MCF 10A (cell line): ENCODE measurements at places on chromosomes 2 and 18.

DNA sequence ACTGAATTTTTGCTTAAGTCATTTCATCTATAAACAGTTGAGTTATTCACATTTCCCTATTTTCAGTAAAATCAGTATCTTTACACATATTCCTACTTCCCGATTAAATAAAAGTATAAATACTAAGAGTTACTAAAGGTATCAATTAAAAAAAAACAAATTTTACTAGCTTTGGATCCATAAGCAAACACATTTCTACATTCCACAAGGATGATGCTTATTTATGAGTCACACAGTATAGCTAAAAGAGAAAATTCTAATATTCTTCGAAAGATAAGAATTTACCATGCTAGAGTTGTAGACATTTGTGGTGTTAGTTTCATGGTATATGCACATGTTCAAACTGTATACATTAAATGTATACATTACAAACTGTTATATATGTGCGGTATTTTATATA, 23.7 kb downstream of the PGAP1 start:
- DNase-seq = no peak

DNA sequence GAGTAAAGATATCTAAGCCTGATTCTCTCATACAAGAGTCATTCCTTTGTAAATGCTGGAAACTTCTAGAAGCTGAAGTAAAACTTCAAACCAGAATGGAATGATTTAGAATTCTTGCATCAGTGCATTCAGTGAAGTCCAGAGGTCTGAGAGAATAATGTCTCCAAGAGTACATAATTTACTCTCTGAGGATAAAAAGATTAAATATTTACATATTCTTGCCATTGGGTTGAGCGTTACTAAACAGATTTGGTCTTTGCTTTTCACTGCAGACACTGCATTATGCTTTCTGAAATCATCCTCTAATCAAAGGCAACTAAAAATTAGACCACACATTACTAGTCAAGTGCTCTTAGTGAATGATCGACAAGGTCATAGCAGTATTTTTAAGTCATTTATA, 26.5 kb upstream of the KANSL1L start:
- DNase-seq = no peak

GRCh38 chr18:50982086-50982801, 14.4 kb downstream of the ELAC1 start:
- no peak for DNase-seq

- no peak for DNase-seq
These were observed 43.1 kb upstream of the NABP1 start for GRCh38 chr2:191634791-191635190.

GRCh38 chr2:190695739-190696138, 46.9 kb downstream of the NAB1 start:
- no peak for DNase-seq

DNA sequence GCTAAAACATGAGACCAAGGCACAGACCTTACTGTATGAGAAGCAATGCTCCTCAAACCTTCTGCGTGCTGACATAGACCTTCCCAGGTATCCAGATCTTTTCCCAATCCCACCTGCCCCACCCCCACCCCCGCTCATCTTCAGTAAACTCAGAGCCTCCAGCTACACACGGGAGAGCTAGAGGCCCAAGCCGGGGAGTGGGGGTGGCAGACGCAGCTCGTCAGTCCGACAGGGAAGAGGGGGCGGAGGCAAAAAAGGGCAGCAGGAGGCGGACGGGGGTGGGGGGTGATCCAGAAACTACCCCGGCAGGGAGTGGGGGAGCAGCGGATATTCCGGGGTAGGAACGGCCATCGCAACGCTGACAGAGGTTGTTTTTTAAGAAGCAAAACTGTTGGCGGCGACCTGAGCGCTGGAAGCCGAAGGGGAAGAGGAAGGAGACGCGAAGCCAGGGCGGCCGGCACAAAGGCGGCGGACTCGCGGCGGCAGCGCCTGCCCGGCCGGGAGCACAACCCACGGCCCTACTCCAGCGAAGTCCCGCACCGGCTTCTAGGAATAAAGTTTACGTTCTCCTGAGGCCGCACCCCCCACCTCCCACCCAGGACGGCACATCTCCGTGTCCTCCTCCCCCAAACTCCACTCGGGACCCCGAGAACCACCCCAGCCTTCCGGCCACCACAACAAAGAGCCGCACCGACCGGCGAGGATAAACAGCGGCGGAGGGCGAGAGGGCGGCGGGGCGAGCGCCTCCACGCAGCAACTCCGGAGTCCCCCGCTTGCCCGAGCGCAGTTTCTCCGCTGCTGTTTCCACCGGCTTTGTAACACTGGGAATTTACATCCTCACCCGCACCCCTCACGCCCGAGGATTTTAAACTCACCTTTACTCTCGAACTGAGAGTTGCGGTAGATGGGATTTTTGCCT, 722 bp downstream of the BAZ2B start:
- DNase-seq = peak; percentile 95

DNA sequence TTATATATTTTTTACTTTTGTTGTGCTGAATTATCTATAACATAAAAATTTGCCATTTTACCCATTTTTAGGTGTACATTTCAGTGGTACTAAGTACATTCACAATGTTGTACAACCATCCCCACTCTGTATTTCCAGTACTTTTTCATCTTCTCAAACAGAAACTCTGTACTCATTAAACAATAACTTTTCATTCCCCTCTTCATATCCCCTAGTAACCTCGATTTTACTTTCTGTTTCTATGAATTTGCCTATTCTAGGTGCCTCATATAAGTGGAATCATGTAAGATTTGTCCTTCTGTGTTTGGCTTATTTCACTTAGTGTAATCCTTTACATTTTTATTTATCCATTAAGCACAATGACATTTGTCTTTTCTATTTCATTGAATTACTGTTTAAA, 51.3 kb downstream of the GTF2A1L start:
- no peak for DNase-seq

DNA sequence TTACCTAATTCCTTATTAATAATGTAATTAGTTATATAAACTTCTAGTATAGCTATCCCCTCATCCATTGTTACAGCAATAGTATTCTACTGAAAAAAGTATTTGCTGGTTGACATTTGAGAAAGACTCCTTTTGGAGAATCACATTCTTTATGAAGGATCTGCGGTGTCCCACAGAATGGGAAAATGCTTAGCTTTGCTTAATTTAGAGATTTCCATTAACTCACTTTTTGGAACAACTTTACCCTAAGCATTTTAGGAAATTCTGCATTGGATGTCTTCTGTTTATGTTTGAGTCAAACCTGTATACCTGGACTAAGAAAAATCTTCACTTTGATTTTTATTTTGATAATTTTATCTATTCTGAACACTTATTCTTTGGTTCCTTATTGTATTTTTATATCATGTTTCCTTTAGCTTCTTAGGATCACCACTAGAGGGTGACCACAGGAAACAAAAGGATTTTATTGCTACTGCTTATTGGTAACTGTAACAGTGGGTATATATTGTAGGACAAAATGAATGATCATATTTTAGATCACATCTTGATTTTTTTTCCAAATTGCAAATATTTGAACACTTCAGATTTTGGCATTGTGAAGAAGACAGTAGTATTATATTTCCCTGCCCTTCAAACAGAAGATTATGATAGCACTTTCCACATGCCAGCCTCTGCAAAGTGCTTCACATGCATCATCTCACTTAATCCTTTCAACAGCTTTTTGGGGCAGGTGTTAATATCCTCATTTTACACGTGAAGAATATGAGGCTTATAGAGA, 79.6 kb downstream of the MIB1 start:
- DNase-seq = peak; percentile 30

DNA sequence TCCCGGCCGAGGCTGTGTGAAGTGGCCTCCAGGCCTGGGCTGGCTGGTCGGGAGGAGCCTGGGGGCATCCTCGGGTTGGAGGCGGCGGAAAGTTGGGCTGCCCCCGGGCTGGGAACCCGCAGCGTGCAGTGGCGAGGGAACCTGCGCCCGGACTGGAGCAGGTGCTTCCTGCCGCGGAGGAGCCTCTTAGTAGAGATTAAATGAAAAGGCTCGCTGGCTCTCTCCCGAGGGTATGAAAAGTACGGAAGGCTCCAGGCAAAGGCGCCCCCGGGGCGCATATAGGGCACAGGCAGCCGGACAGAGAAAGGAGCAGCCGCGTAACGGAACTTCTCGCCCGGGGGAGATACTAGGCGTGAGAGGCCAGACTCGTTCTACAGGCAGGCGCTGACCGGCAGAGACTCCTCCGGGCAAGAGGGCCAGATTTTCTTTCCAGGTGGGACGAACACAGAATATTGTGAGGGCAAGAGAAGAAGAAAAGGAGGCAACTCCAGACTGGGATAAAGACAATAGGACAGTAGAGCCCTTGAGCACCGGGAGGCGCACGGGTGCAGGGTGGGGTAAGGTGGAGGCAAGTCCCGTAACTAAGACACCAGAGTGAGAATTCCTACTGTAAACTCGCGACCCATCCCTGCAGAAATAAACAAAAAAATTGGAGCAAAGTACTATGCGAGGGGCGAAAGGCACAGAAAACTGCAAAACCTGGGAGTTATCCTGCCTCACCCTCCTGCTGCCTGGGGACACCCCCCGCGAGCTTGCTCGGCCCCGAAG, 816 bp downstream of the CDH2 start:
- DNase-seq = peak; percentile 38

DNA sequence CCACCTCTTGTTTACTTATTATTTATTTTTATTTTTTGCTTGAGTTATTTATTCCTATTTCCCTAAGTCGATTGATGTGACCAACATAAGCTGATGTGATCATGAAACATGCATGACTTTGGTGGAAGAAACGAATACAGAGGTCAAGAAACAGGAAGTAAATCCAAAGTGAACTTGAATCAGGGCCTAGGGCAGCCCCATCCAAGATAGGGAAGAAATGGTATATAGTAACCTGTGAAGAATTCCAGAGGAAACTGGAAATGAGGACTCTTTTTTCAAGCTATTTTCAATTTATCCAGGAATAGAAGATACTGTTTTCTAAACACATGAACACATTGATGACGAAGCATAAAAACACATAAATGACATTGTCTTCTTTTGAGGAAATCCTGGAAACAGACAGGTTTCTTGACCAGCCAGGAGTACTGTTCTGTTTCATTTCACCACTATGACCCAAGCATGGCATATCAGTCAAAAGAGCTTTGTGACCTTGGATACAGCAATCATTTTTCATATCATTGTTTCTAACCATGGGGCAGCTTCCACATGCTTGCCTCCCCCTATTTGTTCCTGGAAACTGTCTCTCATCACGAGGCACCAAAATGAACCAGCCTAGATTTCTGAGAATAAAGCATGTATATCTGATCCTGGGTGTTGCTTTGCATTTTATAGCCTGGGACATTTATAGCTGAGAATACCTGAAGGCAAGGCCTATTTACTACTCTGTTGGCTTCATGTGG, 9.1 kb upstream of the LCLAT1 start:
- DNase-seq = no peak

GRCh38 chr18:35782926-35783325, 189.6 kb upstream of the RMP24 start:
- no peak for DNase-seq

- no peak for DNase-seq
These were observed 2.3 kb downstream of the KCNE4 start for GRCh38 chr2:223054193-223054781.

- no peak for DNase-seq
These were observed 121.2 kb upstream of the EPC2 start for GRCh38 chr2:148523315-148523714.

- DNase-seq = no peak
These were observed 66.5 kb downstream of the USP37 start for GRCh38 chr2:218501665-218502064.
